Neural progenitor cell (in vitro differentiated cells): ENCODE measurements at places on chromosomes 11 and 22. TPM values are rescaled to one million over a fixed set of nuclear protein-coding genes. Genes with fewer than 3 reads are reported as not detected.
A peak's percentile ranks its signal among the peaks of the same experiment; 100 is the strongest.

GRCh38 chr11:94219771-94220170 is 84.6 kb upstream of the IZUMO1R start:
- DNase-seq, result no peak

DNA sequence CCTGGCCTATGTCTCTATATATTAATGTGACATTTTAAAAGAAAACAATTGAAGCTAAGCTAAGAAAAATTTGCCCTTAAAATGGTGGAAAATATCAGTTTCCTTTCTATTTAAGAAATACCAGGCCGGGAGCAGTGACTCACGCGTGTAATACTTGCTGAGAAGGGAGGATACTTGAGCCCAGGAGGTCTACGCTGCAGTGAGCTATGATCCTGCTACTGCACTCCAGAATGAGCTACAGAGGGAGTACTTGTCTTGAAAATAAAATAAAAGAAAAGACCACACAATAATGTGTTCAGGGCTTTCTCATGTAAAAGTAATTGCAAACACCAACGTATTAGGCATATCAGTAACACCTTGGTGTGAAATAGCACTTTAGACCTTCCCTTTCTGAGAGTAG is 1.4 kb upstream of the PRSS23 start:
- DNase-seq, result no peak

Gene ELMOD1
- 0.19 TPM in 1 of 2 replicates, not detected in the other for total RNA-seq

Gene OR5AN1
- not detected in 2 replicates for total RNA-seq

GRCh38 chr11:117333917-117334316 is 6.3 kb downstream of the CEP164 start:
- DNase-seq, result no peak

DNA sequence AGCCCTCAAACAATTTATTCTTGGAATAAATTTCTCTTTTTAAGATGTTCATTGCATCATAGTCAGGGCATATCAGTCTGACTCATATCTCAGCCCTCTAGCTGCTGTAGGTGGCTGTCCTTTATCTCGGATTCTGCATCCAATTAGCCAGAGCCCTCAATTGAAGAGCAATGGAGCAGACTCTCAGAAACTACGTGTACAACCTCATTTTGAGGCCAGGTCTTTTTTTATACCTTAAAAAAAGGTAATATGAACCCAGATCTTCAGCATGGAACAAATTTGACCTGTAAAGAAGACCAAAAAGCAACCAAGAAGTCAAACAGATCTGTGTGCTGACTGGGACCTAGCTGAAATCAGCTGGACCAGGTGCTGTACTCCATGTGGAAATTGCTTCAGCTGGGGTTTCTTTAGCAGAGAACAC is 8.7 kb downstream of the OR52A5 start:
- no peak for DNase-seq

DNA sequence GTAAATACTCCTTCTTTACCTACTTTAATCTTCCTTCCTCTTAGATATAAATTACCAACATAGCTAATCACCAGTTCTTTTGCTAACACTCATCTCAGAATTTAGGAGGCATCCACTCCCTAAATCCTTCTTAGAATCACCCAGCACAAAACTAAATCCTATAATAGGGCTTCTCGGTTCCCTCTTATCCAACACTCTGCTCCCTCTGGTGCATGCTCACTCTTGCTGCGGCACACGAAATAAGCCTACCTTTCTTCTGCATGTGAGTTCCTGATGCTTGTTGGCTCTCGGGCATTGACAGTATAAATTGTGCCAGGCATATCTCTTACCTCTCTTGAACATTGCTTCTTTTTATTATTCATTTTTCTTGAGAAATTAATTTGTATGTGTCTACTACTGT is 61.0 kb downstream of the OR5AK2 start:
- DNase-seq, result peak; percentile 33

- DNase-seq, result no peak
Measured at GRCh38 chr11:84594602-84595001, 1032.5 kb downstream of the DLG2 start.

GRCh38 chr11:74480688-74481417 is 12.7 kb downstream of the LIPT2 start:
- DNase-seq, result no peak

Gene ZP1
- total RNA-seq, result not detected in 2 replicates

Gene SCGB1D2
- not detected in 2 replicates for total RNA-seq

Gene MUC2
- total RNA-seq, result not detected in 2 replicates

Gene RPS6KA4
- 12.7 and 16.9 TPM in 2 replicates for total RNA-seq

DNA sequence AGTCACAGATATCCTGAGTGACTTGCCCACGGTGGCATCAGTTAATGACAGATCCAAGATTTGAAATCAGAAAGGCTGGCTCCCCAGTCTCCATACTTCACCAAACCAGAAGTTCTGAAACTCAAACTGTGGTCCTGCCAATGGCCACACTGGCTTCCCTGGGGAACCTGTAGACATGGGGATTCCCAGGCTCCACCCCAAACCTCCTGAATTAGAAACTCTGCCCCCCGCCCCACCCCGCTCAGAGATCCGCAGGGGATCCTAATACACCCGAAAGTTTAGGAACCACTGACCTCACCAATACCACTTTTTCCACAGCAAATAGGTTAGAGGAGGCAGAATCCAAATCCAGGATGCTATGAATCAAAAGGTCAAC is 15.3 kb downstream of the RTN4RL2 start:
- no peak for DNase-seq

Gene FOLH1
- not detected in 2 replicates for total RNA-seq

DNA sequence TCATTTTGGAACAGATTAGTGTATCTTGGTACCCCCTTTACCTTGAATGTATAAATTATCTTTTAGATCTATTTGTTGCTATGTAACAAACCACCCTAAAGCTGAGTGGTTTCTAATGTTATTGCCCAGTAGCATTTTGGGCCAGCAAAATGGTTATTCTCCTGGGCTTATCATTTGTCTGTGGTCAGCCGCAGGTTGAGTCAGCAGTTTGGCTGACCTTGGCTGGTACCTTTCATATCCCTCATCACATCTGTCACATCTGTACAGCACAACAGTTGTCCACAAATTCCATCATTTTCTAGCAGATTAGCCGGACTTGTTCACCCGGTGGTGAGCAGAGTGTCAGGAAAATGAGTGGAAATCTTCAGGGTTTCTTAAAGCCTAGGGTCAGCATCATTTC is 588.5 kb upstream of the ARHGAP42 start:
- DNase-seq, result no peak

DNA sequence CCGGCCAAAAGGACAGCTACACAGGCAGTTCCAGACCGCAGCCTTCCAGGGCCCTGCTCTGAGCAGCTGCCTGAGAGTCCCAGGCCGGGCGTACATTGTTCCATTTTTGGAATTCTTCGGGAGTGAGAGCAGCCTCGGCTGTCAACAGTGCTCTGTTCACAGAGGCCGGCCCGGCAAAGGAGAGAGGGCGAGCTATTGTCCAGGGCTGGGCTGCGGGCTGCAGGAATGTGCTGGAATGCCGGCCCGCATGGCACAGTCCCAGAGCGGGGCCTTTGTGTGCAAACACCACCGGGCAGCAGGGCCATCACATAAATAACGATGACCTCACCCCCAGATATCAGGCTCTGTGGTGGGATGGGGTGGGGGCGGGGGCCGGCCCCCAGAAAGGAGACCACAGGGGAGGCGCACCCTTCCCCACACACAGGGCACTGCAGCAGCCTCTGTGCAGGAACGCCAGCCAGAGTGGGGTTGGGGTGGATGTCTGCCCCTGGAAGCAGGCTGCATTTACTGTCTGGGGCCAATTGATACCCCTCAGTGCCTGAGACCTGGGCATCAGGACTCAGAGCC is 15.8 kb downstream of the LINC01488 start:
- DNase-seq, result peak; percentile 82

Gene C22orf42
- total RNA-seq, result 0.50 TPM in 1 of 2 replicates, not detected in the other

Gene LDHAL6A
- not detected in 2 replicates for total RNA-seq

DNA sequence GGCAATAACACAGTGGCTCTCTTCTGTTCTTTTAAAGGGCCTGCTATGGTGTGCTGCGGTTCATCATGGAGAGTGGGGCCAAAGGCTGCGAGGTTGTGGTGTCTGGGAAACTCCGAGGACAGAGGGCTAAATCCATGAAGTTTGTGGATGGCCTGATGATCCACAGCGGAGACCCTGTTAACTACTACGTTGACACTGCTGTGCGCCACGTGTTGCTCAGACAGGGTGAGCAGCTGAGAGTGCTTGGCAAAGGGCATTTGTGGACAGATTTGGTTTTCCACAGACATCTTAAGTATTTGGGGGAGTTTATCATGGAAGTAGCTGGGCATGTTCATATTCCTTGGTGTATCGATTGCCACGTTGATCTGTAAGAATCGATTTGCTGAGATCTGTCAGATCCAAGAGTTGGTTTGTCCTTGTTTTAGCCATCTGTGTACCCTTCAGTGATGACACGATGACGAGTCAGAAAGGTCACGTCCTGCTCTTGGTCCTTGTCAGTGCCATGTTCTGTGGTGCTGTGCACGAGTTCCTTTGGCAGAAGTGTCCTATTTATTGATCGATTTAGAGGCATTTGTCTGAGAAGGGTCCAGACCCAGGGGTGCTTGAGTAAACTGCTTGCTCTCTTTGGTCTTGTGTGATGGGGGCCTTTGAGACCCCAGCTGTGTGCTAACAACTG is 4.8 kb downstream of the RPS3 start:
- DNase-seq, result no peak

- no peak for DNase-seq
Measured at GRCh38 chr11:45217991-45218390, 68.2 kb downstream of the SYT13 start.

Gene OR51B4
- 0.22 TPM in 1 of 2 replicates, not detected in the other for total RNA-seq

- DNase-seq, result peak; percentile 50
Measured at GRCh38 chr11:61793083-61793828, 545 bp downstream of the FEN1 start.

DNA sequence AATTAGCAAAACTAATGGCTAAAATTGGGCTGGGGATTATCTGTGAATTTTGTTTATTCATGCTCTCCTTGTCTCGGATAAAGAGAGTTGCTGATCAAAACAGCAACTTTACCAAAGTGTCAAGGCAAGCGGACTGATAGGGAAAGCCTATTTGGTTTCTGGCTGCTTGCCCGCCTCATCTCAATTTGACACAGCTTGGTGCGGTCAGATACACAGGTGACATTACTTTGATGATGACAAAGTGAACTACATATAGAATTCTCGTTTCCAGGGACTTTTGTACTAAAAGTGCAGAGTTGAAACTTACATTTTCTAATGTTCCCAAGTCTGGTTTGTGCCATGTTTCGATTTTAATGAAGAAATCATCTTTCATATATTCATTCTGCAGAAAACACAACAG is 22.8 kb downstream of the PITPNB start:
- DNase-seq, result no peak
